ENCODE measurements at places on chromosomes 5 and 9.

- DNase-seq: peak; percentile 65
Observed at GRCh38 chr9:127942216-127943010, 4.8 kb upstream of the DPM2 start.

DNA sequence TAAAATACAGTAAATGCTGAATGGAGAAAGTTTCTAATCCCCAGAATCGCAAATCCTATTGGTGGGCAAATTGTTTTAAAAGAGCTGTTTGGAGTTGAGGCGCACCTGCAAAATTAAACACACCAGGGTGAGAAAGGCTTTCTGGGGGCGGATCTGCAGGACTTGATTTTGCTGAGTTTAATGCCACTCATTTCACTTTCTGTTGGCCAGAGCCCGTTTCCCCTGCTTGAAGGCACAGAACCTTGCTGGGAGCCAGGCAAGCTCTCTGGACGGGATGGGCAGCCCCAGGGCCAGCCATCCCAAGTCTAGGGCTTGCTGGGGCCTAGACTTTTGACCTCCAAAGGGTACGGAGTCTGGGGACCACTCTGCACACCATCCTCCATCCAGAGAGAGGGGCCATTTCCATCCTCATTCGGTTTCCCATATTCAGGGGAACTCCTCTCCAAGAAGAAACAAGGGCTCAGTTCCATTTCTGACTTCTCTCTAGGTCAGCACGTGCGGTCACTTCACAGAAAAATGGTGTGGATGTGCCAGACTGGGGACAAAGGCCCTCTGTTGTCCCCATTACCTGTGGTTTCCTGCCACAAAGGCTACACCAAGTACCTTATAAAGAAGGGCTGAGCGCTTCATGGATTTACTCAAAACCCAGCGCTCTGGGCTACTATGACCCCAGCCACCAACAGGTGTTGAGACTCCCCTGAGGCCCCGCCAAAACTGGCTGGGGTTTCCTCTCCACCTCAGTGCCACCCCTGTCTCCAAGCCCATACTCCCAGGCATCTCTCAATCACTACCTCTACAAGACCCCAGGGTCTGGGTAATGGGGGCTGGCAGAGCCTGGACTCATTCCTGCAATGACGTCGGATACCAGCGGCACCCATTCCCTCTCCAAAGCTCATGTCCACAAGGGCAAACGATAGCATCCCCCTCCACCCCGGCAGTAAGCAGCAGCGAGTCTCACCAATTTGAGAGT, 170.0 kb downstream of the AUH start:
- DNase-seq: no peak

DNA sequence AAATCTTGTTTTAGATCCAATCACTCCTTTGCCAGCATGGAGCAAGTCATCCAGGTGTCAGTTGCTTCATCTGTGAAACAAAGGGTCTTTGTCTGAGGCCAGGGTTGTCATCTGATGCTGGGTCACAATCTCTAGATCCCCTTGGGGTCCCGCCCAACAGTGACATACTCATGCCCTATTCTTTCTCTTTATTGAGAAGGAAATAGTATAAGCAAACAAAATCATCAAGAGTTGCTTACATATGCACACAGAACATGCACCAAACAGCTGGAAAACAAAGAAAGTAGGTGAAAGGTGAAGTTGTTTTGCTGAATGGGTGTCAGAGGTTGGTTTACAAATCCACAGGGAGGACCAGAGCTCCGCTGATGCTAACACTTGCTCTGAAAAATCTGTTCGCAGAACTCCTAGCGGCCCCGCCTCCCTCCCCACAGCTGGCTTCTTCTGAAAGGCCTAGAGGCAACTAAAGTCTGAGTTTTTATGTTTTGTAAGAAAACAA, 106.1 kb upstream of the SLC44A1 start:
- DNase-seq: no peak

- DNase-seq: no peak
Observed at GRCh38 chr5:76657091-76657490, 33.9 kb upstream of the F2RL2 start.

- no peak for DNase-seq
Observed at GRCh38 chr5:151675611-151676313, 11.0 kb downstream of the SPARC start.

DNA sequence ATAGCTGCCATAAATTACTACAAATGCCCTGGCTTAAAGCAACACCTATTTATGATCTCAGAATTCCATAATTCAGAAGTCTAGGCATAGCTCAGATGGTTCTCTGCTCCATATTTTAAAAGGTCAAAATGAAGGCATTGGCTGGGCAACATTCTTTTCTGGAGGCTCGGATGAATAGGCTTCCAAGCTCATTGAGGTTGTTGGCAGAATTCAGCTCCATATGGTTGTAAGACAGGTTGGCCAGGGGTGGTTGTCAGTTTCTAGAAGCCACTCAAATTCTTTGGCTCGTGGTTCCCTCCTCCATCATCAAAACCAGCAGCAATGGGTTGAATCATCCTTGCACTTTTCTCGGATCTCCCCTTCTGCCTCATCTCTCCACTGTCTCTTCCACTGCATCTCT, 49.4 kb downstream of the TGFBR1 start:
- no peak for DNase-seq

GRCh38 chr9:626596-626995, 214.9 kb upstream of the DMRT1 start:
- DNase-seq: no peak

GRCh38 chr9:21862871-21863270, 60.4 kb downstream of the MTAP start:
- DNase-seq: no peak

- DNase-seq: no peak
Observed at GRCh38 chr5:55773057-55773456, 35.2 kb downstream of the DDX4 start.

GRCh38 chr9:89806371-89807100, 201.7 kb downstream of the GADD45G start:
- no peak for DNase-seq

- DNase-seq: no peak
Observed at GRCh38 chr9:122302237-122303093, 37.8 kb downstream of the MRRF start.

- DNase-seq: no peak
Observed at GRCh38 chr5:72596956-72597355, 89.7 kb upstream of the ZNF366 start.

GRCh38 chr5:149240354-149240998, 31.2 kb upstream of the AFAP1L1 start:
- DNase-seq: peak; percentile 71

DNA sequence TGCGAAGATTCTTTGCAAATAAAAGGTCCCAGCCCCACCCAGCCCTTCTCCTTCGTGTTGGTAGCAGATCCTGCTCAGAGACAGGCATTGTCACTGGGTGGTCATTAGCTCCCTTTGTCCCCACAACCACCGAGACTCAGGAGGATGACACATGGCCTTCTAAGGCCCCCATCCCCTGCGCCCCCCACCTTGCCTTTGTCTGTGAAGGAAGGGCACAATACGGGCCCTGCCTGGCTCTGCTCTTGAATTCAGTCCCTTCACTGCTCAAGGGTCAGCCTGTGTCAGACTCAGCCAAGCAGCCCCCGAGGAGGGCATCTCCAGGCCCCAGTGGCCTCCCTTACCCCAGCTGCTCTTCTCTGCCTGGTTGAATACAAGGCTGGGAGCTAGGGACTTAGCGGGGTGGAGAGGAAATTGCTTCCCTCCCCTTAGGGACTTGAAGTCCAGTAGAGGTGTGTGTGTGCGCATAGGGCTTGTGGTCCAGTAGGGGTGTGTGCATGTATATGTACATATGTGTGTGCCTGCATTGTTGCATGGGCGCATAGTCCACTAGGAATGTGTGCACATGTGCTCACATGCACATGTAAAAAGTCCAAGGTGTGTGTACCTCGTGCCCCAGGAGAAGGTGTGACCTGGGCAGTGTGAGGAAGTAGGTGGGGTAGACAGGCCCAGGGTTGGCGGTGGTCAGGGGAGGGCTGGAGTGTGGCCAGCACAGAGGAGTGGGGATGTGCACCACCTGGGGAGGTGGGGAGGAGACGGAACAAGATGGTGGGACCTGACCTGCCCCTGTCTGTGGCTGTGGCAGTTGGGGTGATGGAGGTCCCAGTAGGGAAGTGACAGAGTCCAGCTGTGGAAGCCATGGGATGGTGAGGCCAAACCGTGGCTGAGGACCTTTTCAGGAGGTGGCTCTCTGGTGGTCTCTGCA, 59.1 kb downstream of the PHF2 start:
- DNase-seq: no peak
